ENCODE measurements at places on chromosomes 4 and X.

- no peak for DNase-seq
Observed at GRCh38 chr4:58739275-58739674, 1629.1 kb upstream of the IGFBP7 start.

DNA sequence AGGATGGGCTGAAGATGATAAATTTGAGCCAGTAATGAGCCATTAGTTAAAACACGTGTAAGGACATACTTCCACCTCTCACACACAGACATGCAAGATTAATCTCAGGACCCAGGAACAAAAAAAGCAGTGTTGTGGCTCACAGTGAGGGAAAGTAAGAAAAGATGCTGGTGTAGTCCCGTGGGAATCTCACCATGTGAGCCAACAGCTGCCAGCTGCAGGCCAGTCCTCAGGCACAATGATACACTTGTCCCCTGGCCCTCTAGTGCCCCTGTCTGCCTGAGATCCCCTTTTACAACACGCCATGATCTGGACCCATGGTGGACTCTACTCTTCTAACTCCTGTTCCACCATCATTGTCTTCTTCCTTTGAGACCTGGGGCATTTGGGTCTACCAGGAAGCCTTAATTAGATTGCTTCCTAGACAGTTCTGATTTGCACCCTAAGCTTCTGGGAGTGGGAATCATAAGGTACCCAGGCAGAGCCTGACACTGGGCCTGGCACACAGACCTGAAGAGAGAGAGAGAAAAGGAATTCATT is 194.7 kb downstream of the STIM2 start:
- DNase-seq, result no peak

DNA sequence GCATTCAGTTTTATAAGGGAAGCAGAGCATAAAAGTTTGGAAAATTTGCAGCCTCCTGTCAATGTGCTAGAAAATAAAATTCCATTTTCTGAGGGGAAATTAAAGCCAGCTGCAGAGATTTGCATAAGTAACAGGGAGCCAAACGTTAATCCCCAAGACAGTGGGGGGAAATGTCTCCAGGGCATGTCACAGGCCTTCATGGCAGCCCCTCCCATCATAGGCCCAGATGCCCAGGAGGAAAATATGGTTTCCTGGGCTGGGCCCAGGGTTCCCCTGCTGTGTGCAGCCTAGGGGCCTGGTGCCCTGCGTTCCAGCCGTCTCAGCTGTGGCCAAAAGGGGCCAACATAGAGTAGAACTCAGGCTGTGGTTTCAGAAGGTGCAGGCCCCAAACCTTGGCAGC is 9.3 kb downstream of the RNF4 start:
- no peak for DNase-seq

GRCh38 chr4:7226439-7226838 is 34.1 kb downstream of the SORCS2 start:
- no peak for DNase-seq

DNA sequence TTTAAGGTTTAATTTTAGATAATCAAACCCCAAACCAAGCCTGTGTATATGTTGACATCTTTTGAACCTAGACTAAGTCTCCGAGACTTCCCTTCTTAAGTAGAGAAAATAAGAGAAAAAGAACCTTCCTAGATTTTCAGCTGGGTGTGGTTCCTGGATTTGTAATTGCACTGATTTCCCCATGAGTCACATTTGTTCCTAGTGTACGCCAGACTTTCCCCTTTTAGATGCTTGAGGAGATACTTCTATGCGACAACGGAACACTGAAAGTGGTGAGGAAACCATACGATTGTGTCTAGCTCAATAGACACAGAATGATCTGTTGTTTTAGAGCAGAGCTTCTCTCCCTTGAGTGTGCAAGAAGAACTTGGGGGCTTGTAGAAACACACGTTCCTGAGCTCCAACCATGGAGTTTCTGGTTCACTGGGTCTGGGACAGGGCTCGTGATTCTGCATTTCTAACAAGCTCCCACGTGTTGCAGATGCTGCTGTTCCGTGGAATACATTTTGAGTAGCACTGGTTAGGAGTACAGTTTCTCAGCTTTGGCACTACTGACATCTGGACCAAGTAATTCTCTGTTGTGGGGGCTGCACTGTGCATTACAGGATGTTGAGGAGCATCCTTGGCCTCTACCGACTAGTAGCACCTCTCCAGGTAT is 87.1 kb downstream of the AMELX start:
- no peak for DNase-seq

GRCh38 chrX:153750127-153750774 is 13.8 kb upstream of the PLXNB3 start:
- DNase-seq, result no peak

- DNase-seq, result no peak
Observed at GRCh38 chrX:134717698-134718097, 59.4 kb upstream of the PLAC1 start.

GRCh38 chr4:152605641-152606335 is 69.9 kb upstream of the FBXW7 start:
- DNase-seq, result no peak

DNA sequence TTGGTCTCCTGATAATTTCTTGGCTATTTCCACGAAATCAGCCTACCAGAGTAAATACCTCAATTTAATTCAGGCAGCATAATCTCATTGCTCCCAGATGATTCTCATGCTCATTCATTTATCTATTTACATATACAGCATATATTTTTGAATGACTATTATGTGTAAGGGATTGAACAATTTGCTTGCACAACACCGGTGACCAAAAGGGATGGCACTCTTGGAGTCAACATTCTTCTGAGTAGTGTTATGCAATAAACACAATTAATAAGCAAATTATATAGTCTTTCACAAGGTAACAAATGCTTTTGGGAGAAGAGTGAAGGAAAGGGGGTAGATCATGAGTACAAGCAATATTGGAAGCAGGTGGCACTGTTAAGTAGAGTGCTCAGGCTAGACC is 1015.3 kb downstream of the ARAP2 start:
- DNase-seq, result no peak

GRCh38 chr4:2825740-2826139 is 17.9 kb upstream of the ADD1 start:
- no peak for DNase-seq

DNA sequence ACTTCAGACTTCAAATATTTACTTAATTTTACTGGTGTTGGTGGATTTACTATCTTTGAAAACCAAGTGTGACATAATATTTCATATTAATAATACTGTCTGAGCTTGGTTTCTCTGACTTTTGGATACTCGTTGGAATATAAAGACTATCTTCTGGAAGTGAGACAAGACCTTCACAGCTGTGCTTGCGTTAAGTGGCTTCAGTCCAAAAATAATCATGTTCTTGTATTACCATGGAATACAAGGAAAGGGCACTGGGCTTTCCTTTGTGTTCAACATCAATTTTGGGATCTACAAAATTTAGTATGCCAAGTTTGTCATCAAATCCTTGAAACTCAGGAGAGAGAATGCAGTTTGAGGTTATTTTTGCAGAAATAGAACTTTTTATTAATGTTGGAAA is 712.4 kb upstream of the LCORL start:
- DNase-seq, result no peak

DNA sequence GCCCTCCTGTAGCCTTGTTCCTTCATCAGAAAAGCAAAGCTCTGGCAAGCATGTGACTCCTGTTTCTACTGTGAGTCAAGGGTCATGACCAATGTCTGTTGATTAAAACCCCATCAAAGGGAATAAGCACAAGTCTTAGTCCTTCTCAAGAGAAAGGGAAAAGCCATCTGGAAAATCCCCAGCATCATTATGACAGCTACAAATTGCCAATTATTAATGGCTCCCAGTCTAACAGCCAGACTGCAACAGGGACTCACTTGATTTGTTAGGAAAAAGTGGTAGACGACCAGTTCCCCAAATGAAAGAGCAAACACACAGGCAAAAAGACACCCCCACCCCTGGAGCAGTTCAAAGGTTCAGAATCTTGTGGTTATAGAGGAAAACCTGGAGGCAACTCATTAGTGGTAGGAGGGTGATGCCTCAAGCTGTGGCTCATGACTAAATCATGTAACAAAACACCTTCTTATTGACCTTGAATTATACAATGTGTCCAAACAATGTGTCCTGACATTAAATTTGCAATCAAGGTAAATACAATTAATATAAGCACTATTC is 315.7 kb downstream of the HNRNPD start:
- no peak for DNase-seq

GRCh38 chr4:37095925-37096324 is 148.6 kb upstream of the NWD2 start:
- no peak for DNase-seq

DNA sequence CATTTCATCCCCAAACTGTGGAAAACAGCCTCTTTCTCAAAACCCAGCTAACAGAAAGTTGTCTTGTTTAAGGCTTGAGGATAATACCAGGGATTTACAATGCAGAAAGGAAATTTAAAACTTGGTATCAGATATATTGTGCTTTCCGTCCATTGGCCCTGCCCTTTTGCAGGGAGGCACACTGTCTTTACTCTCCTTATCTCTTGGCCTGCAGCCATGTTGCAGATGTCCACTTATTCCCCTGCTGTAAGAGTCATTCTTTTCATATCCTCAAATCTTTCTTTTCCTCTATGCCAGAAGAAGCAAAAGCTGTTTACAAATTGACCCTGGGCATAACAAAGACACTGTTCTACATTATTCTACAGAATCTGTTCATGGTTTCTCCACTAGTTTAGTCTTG is 75.6 kb upstream of the DYNLT3 start:
- no peak for DNase-seq

DNA sequence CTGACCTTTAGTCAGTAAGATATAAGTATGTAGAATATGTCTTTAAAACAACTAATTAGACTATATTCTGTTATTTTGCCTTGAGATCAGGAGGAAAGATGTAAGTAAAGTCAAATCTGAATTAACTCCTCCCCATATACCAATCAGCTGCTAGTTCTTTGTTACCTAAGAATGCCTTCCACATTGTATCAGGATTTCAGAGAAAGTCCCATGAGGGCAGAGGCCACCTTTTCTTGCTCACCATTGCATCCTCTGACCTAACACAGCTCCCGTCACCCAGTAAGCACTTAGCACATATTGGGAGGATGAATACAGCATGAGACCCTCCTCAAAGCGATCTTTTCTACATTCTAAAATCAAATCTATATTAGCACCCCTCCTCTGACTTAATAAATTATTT is 87.0 kb downstream of the COL25A1 start:
- DNase-seq, result no peak

- DNase-seq, result no peak
Observed at GRCh38 chr4:121951521-121952110, at the start of gene TRPC3. TRPC3 (minus strand) TSS chr4:121952060; CDS start chr4:121951680, 380 bp downstream.

- DNase-seq, result peak; percentile 7
Observed at GRCh38 chrX:103608306-103608963, 672 bp downstream of the TCEAL3 start.

Measured in putamen (tissue), 1 donor.